Activated CD4-positive, alpha-beta T cell treated with anti-CD3 and anti-CD28 coated beads for 4 hours (primary cell): ENCODE measurements at places on chromosomes 12 and 14.

GRCh38 chr14:102250636-102251035 is 54.3 kb downstream of the MOK start:
- DNase-seq, result no peak

- DNase-seq, result no peak
Observed at GRCh38 chr14:71363946-71364925, 457.0 kb downstream of the PCNX1 start.

- peak; percentile 50 for DNase-seq
Observed at GRCh38 chr14:106845286-106846087, 1319.1 kb downstream of the TMEM121 start.

DNA sequence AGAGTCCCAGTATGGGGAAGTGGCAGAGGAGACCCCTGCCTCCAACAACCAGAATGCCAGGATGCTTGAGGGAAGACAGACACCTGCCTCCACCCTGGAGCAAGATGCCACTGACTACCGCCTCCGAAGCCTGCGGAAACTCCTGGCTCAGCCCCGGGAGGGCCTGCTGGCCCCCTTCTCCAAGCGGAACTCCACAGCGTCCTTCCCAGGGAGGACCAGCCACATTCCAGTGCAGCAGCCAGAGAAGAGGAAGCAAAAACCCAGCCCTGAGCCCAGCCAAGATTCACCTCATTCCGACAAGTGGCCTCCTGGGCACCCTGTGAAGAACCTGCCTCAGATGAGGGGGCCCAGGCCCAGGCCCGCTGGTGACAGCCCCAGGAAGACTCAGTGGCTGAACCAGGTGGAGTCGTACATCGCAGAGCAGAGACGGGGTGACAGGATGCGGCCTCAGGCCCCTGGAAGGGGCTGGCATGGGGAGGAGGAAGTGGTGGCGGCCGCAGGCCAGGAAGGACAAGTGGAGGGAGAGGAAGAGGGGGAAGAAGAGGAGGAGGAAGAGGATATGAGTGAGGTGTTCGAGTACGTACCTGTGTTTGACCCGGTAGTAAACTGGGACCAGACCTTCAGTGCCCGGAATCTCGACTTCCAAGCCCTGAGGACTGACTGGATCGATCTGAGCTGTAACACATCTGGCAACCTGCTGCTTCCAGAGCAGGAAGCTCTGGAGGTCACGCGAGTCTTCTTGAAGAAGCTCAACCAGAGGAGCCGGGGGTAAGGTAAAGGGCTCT is 93.7 kb downstream of the B4GALNT3 start:
- DNase-seq, result peak; percentile 28

DNA sequence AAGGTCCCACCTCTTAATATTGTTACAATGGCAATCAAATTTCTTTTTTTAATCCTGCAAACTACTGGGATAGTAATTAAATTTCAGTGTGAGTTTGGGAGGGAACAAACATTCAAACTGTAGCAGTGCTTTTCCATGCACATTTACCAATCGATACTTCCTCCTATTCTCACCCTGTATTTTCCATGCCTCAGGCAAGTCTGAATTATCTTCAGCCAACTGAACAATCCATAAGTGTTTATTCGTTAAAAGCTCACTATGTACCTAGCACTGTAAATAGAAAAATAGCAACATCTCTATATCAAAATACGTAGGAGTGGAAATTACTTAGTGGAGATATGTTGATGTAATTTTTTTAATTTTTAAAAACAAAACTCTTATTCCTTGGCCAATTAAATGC is 43.5 kb downstream of the CCDC177 start:
- DNase-seq, result no peak

DNA sequence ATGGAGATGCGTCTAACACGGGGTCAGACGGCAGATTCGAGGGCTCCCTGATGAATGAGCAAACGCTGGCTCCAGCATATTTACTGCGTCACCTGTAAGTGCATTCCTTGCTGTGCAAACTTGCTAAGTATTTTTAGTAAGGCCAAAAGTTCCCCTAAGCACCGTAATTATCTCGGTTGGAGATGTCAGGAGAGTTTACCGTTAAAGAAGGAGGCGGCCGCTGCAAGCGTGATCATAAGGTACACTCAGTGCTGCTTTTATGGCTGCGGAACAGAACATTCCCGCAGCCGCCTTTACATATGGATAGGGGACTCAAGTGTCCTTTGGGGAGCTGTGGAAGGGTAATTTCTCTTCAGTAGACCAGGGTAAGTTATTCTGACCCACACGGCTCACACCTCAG is 175.6 kb downstream of the GLT1D1 start:
- no peak for DNase-seq

DNA sequence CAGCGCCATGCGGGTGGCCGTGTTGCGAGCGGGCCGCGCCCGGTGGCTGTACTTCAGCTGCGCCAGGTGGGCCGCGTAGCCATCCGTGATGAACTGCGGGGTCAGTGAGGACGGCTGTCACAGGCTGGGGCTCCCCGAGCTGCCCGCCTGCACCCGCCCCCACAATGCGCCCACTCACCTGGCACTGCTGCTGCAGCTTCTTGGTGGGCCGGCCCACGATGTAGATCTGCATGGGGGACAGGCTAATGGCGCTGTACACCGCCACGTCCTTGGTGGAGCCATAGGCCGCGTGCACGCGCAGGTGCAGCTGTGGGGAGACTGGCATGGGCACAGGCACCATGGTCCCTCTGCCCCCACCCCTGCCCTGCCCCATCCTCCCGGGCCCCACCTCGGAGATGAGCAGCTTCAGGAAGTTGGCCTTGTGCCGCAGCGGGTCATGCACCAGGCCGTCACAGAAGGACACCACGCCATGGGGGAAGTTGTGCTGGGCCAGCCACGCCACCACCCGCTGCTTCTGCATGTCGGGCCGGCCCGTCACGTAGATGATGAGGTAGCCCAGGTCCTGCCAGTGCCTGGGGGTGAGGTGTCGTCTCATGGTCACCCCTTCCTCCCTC is 5.9 kb downstream of the ARL6IP4 start:
- DNase-seq, result no peak

- no peak for DNase-seq
Observed at GRCh38 chr14:29227631-29228030, 461.0 kb downstream of the FOXG1 start.

DNA sequence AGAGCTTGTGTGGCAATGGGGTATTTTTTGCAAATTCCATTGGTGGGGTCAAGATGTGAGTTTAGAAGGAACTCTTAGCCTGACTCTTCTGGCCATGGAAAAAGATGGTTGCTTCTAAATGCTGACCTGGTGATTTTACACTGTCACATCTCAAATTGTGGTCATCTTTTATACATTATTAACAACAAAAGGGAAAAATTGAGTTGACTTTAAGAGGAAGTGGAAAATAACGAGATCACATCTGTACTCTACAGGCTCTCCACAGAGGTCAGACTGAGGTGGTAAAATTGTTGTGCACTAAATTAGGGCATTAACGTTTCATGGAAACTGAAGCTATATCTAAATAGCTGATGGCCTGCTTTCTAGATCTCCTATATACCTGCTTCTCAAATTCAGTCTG is 44.7 kb downstream of the PTPN11 start:
- DNase-seq, result no peak

- DNase-seq, result no peak
Observed at GRCh38 chr12:67456431-67456901, 187.3 kb downstream of the CAND1 start.

DNA sequence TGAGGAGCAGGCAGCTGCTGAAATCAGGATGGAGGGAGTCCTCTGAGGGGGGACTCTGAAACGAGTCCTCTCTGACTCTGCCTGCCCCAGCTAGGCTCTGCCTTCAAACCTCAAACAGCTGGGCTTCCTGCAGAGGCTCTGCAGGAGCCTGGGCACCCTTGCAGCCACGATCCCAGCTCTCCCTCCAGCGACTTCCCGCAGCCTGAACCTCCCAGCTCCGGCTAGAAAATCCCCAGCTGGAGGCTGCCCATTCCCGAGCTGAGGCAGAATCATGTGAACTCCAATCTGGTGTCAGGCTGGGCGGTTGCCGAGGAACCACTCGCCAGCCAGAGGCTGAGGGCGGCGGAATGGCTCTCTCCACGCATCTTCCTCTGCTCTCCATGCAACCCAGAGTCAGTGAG is at the start of gene GPR68:
Gene GPR68 (minus strand): TSS at position 204 of the 401 bp plus-strand sequence. CDS start 9,654 bp downstream, outside the sequence.
- no peak for DNase-seq

DNA sequence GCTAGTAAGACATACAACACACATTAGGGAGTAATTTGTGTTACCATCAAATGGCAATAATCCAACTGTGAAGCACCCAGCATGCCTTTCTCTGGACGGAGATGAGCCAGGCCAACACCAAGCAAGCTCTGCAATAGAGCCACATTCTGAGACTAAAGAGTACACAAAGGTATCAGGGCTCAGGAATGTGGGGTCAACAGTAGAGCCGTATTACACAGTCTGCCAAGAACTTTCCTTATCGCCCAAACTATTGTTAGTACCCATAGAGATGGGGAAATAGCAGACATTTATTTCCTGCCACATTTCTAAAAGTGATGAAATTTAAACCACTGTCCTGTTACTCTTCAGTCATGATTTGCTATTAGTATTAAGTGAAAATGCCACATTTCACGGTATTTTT is 113.7 kb downstream of the BMP4 start:
- no peak for DNase-seq

DNA sequence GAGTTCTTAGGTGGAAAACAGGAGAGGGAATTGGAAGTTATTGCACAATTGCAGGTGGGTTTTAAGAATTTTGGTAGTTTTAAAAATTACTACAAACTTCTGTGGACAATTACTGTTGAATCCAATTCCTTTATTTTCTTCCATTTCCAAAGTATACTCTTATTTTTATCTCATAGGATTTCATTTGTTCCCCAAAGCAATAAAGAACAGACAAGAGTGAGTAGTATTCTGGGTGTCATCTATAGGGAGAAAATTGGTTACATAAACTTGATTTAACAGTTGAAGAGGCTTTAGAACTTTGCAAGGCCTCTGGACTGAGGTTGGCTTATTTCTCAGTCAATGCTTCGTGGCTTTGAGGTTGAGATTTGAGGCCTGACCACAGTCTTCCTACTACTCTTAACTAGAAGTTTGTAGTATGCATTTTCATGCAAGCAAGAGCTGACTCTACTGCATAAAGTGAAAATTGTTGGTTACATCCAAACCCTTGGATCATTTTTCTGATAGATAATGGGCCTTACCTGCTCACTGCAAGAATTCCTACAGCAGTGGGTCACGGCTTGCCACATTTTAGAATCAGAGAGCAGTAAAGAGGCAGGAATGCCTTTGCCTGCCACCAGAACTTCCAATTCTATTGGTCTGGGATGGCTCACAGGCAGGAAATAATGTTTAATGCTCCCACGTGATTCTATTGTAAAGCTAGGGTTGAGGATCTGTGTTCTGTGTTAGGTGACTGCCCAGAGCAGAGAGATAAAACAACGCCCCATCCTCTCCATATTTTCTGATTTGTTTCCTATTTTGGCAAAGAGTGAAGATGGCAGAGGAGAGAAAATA is 270.5 kb downstream of the TTC6 start:
- DNase-seq, result no peak

GRCh38 chr14:101109347-101109638 is 205.8 kb upstream of the RTL1 start:
- no peak for DNase-seq

DNA sequence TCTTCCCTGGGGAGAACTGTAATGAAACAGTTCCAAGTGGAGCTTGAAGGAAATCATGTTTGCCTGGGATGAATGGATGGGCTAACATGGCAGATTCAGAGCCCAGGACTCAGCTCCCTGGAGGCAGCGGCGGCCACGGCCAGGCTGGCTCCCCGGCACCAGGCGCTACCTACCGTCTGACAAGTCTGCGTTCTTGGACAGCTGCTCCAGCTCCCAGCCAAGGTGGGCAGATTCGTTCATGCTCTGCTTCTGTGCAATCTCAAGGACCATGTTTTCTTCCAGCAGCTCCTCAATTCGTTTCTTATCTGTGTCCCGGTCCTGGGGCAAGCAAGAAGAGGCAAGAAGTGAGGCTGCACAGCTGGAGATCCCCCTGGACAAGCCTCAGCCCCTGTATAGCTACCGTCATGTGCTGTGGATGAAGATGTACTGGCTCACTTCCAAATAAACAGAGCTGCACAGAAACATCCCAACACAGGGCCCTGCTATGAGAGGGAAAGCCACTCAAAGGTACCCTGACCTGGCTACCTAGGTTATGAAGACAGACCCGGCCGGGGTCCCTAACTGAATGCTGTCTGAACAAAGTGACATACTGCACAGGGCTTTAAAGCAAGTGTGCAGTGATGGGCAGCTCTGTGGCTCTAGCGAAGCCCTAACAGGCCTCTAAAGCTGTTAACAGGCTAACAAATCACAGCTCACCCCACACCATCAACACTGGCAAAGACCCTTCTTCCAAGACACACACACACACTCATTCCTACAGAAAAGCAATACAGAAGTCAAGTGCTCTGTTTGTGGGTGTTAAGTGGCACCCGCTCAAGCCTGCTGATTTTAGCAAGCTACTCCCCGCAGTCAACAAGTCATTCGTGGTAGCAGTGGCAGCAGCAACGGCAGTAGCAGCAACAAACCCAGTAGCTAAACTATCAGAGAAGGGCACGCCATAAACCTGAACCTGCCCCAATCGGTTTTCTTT is 80.4 kb upstream of the GPR68 start:
- DNase-seq, result no peak

DNA sequence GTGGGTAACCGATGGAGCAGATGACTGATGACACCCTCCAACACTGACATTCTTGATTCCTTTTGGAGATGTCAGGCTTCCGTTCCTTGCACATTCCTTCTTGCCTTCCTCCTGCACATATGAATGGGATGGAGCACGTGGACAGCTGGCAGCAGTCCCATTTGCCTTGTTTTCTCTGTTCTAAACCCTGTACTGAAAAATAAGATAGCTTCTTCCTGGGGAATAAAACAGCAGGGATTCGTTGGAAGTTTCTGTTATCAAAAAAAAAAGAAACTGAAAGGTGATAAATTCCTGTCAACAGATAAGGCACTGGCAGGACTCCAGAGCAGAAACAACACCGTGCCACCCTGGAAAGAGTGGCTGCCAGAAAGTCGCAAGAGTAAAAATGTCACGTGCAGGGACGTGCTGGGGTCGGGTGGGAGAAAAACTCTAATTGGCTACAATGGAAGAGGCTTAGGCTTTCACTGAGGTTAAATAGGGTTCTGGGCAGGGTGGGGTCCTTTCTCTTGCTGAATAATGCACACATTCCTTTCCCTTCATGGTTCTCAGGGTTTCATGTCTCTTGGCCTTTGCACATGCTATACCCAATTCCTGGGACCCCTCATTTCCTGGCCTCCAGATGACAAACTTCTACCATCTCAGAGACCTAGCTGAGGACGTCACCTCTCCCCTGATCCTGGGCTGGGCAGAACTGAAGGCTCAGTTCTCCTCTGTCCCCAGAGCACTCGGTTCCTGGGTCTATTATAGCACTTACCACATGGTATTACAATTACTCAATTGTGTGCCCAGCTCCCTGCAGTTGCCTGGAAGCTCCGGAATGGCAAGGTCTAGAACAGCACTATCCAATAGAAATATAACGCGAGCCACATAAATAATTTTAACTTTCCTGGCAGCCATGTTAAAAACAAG is 7.0 kb upstream of the NUAK1 start:
- DNase-seq, result no peak

- no peak for DNase-seq
Observed at GRCh38 chr12:124592050-124592449, 24.6 kb upstream of the NCOR2 start.

DNA sequence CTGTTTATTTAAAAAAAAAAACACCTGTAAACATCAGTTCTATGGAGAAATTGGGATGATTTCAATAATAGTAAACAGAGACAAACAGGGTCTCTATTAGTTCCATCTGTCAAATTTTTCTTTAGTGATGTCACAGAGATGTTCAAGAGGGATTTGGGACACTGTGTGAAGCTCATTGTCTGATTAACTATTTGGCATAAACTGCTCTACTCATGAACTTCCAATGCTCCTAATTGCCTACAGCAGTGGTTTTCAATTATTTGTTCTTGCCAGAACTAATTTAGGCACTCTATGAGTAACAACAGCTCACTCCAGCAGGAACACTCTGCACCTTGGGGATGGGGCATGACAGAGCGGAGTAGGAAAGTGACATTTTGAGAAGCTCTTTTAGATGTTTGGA is 250.1 kb upstream of the PRKD1 start:
- DNase-seq, result no peak
